Kidney (tissue), 22 donors: ENCODE measurements at places on chromosomes 7 and 10.

GRCh38 chr10:31426401-31426800 lies 107.4 kb downstream of the ZEB1 start:
- no peaks in the 10 kb centered on the region for H3K27me3 ChIP-seq
- no peak overlapping the region for H3K27ac ChIP-seq
- DNase-seq, result no peak
- H3K4me1 ChIP-seq, result no peaks in the 10 kb centered on the region
- H3K36me3 ChIP-seq, result no peaks in the 10 kb centered on the region
- H3K4me3 ChIP-seq, result no peak overlapping the region

GRCh38 chr10:29881336-29881771 lies 178.0 kb downstream of the JCAD start:
- no peaks in the 10 kb centered on the region for H3K27me3 ChIP-seq
- H3K36me3 ChIP-seq, result no peaks in the 10 kb centered on the region

DNA sequence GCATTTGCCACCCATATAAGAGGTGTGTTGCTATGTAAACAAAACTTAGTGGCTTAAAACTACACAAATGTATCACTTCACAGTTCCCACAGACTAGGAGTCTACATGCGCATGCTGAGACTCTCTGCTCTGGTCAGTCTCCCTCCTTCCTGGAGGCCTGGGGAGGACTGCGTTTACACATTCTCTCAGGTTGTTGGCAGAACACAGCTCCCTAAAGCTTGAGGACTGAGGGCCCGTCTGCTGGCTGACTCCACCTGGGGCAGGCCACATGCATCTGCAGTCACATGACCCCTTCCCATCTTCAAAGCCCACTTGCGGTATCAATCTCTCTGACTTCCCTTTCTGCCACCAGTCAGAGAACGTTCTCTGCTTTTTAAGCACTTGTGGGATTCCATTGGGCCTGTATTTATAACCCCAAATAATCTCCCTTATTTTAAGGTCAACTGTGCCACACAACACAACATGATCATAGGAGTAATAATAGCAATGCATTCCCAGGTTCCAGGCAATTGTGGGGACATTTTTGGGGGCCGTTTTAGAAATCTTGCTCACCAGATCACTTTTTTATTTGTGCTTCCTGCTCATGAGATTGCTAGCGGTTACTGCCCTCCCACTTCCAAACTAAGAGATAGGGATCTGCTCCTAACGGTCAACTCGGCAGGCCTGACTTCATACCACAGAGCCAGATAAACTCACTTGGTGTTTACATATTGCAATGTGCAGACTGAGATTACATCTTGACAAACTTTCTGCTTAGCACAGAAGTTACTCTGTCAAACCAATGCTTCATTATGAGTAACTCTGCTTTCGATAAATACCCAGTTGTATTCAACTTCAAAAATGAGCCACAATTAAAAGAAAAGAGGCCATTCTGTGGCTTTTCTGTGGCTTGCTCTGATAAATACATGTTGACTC lies 96.3 kb downstream of the ALOX5 start:
- H3K27me3 ChIP-seq, result no peaks in the 10 kb centered on the region
- no peak overlapping the region for H3K4me3 ChIP-seq

- H3K4me1 ChIP-seq, result peaks cover 3% of the 10 kb centered on the region
- H3K27me3 ChIP-seq, result no peaks in the 10 kb centered on the region
- H3K27ac ChIP-seq, result no peak overlapping the region
- no peak for DNase-seq
- peaks cover 5% of the 10 kb centered on the region for H3K36me3 ChIP-seq
Observed at GRCh38 chr7:584122-584465, 64.4 kb upstream of the PDGFA start.
